ENCODE measurements at places on chromosomes 1 and 21.

- peak; percentile 31 for DNase-seq
Observed at GRCh38 chr1:154730259-154730658, 122.3 kb upstream of the ADAR start.

GRCh38 chr1:232250838-232251237 lies 379.1 kb downstream of the SIPA1L2 start:
- DNase-seq: no peak

GRCh38 chr1:14820295-14821085 lies 222.0 kb downstream of the KAZN start:
- DNase-seq: no peak

- DNase-seq: no peak
Observed at GRCh38 chr1:26717017-26717491, 21.2 kb downstream of the ARID1A start.

DNA sequence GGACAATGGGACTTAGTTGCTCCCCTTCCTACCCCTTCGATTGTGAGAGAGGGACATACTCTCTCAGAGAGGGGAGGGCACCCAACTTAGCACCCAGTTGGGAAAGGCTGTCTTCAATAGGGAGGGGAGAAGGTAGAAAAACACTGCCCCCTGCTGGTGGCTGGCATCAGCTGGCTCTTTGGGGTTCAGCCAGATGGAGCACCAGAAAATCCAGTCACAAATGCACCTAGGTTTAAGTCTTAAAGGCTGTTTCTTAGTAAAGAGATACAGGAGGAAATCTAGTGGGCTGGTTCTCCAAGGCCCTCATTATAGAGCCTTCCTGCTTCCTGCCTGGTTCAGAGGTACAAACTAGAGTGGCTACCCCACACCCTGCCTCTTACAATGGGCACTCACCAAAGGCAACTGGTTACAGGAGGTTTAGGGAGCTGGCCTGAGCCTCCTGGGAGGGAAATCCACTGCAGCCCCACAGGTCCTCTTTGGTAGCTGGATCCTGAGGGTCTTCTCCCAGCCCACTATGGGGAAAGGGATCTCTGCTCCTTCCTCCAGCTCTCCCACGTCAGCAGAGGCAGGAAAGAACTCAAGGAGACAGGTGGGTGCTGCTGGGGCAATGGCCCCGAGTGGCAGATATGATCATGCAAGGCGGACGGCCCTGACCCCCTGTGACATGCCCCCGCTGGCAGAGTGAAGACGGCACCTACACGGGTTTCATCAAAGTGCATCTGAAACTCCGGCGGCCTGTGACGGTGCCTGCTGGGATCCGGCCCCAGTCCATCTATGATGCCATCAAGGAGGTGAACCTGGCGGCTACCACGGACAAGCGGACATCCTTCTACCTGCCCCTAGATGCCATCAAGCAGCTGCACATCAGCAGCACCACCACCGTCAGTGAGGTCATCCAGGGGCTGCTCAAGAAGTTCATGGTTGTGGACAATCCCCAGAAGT lies 28.3 kb downstream of the EIF2D start:
- peak; percentile 62 for DNase-seq

DNA sequence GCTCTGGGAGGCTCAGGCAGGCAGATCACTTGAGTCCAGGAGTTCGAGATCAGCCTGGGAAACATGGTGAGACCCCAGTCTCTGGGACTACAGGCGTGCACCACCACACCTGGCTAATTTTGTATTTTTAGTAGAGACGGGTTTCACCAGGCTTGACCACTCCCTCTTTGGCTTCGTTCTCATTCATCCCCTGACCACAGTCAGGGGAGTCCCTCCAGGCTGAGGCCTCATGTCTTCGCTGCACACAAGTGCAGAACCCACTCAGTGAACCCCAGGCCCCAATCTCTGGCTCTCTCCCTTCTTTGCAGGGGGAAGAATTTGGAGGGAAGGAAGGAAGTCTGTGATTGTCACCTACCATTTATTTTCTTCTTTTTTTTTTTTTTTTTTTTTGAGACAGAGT lies 9.2 kb upstream of the RPS6KA1 start:
- DNase-seq: no peak

DNA sequence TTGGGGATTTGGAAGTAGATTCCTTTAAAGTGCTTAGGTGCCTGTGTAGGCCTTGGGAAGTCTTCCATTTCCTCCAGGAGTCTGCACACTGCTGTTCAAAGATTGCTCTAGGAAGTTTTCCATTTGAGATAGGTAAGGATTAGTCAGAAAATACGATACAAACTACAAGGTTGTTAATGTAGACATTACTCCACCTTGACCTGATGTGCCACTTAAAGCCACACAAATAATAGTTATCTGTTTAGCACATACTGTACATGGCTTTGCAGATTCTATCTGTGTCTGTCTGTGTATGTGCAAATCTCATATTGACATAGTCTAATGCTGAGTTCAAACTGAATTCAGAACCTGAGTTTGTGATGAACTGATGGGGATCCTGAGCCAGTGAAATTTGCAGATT lies 118.4 kb downstream of the RHOU start:
- DNase-seq: no peak

- DNase-seq: no peak
Observed at GRCh38 chr1:84642774-84643173, 47.5 kb downstream of the SSX2IP start.

GRCh38 chr1:48730164-48730910 lies 46.4 kb downstream of the BEND5 start:
- no peak for DNase-seq

Data from NCI-H345 (cell line).